ENCODE measurements at places on chromosomes 12 and 14.

- peak; percentile 80 for DNase-seq
Observed at GRCh38 chr14:103801459-103801858, 45.9 kb downstream of the PPP1R13B start.

DNA sequence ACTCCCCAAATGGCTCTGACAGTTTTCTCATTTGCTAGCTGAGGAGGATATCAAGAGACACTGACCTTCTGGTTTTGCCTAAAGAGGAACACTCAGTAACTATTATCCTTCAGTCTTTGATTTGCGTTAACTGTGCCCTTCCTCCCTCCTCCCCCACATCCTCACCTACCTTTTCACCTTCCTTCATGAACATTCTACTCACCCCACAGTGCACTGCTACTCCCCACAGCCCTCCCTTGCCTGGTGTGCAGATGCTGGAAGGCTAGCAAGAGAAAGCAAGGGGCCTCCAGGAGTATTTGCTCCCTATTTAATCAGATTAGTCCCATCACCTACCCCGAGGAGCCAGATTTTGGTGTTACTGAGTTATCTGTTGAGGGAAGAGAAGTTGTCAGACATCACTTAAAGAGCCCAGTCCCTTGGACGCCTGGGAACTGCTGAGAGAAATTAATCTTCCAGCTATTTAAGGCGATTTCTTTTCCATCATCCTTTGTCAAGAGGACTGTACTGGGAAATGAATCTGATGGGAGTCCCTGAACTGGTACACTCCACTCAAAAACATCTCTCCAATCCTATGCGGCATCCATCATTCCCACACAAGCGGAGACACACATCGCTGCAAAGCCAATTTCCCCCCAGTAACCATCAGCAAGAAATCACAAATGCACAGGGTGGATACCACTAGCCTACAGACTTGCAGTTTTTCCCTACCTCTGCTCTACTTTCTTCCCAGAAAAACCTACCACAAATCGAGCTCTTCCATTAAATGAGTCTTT, 11.5 kb downstream of the PSMB5 start:
- DNase-seq = no peak

DNA sequence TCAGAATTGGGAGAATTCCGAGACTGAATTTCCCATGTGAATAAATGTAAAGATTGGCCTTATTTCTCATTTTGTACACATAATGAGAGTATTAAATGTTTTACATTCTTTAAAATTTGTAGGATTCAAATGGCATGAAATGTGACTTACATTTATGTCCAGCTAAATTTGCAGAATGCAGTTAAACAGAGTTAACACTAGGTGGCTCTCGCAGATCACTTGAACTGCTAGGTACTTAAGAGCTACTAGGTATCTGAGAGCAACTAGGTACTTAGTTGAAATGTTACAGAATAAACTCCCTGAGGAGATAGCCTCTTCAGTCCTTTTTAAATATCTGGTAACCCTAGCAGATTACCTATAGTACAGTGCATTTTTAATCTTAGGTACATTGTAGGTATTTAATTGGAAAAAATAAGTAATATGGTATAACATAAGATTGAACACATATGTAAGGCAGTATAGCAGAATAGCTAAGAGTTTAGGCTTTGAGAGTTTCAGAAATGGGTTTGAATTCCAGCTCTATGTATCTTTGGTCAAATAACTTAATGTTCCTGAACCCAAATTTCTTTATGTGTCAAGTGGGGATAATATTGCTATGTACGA, 73.8 kb downstream of the KIAA0586 start:
- DNase-seq = peak; percentile 79

- no peak for DNase-seq
Observed at GRCh38 chr12:105852496-105852895, 286.3 kb downstream of the NUAK1 start.

DNA sequence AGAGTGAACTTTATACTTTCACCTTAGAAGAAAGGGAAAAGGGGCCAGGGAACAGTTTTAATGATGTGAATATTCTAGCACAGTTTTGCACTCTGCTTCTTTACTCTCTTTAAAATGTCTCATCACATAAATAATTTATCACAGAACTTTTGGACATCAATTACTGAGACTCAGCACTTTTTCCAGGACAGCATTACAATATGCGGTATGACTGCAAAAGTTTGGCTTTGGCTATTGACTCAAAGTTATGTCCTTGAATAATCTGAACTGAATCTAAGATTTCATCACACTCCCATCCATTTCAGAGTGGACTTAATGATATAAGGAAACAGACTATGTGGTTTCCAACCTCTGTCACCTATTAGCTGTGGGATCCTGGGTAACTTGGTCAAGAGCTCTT, 11.7 kb downstream of the CCER1 start:
- DNase-seq = peak; percentile 28

DNA sequence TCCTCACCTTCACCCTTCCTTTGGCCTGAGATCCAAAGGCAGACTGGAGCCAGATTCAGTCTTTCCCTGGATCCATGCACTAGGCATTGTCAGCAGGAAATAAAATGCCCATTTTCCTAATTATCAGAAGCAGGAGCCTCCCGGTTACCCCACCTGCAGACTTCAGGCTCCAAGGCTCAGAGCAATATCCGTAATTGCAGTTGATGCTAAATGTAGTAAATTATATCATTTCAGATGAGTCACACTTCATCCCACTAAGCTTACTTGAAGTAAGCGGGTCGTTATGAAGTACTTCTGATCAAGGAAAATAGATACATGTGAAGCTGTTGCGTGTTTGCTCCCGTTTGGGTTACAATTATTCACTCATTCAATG, 110.7 kb upstream of the SFSWAP start:
- DNase-seq = no peak

GRCh38 chr12:122845041-122845864, 10.0 kb downstream of the HIP1R start:
- DNase-seq = no peak

DNA sequence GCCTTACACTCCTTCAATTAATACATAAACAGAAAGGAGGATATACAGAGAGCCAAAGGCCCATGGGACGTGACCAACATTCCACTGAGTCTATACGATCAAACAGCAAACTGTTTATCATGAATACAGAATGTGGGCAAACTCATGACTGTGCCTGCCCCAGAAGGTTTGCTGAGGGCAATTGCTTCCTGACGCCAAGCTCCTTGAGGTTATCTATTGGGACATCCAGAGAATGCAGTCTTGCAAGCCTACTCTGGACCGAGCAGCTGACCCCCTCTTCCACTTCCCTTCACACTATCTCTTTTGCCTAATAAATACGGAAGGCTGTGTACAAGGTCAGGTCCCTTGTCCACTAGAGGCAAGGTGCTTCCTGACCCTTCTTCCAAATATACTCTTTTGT, 18.5 kb upstream of the SLC10A1 start:
- DNase-seq = no peak

- no peak for DNase-seq
Observed at GRCh38 chr14:100348253-100348729, 25.2 kb downstream of the SLC25A47 start.

- DNase-seq = no peak
Observed at GRCh38 chr14:105491366-105491973, 424 bp downstream of the TEDC1 start.

GRCh38 chr14:62988967-62989366, 56.3 kb downstream of the KCNH5 start:
- DNase-seq = no peak

GRCh38 chr12:26130728-26131127, 5.9 kb upstream of the BHLHE41 start:
- DNase-seq = no peak

DNA sequence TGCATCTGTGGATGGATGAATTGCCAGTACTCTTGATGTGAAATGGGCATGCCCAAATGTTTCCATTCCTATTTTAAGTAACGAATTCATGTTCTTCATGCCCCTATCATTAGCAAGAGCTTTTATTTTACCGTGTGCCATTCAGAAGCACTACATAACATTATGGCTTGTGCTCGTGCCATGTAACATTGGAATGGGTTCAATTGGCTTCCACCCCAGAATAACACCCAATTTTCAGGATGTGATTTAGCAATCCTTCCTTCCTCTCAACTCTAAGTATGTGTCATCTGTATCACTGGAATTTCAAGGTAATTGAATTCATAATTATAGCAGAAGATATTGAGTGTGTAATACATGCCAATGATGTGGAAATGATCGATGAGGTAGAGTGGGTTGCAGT, 145.8 kb upstream of the TMPO start:
- DNase-seq = no peak

DNA sequence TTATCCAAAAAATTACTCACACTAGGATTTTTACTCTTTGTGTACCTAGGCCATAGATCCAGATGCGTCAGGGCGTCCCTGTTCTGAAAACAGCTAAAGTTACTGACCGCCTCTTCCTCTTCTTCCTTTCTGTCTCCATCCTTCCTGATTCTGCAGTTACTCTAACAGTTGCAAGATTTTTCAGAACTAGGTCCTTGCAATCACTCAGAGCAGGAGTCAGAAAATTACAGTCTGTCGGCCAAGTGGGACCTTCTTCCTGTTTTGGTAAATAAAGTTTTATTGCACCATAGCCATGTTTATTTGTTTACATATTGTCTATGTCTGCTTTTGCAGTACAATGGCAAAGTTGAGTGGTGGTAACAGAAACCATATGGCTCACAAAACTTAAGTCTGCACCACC, 25.6 kb upstream of the FGF6 start:
- DNase-seq = no peak

- no peak for DNase-seq
Observed at GRCh38 chr12:59388694-59389093, 207.1 kb upstream of the SLC16A7 start.

DNA sequence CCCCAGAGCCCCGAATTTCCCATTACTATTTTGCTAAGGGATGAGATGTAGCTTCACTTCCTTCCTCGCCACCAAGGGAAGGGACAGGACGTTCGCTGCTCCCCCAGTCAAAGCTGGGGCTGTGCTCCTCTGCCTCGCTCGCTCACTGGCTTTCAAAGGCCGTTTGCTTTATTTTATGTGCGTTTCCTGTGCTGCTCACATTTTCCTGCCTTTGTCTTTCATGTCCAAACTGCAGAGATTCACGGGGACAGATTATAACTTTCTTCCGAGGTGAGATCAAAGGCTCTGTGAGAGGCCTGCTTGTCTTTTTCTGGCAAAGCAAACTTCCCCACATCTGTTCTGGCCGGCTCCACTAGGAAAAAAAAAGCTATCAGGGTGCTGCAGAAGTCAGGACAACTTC, 76.0 kb upstream of the FZD10 start:
- DNase-seq = no peak

- DNase-seq = no peak
Observed at GRCh38 chr12:113088971-113089756, 32.6 kb downstream of the DTX1 start.

GRCh38 chr14:88802596-88802995, 9.8 kb upstream of the EML5 start:
- no peak for DNase-seq

DNA sequence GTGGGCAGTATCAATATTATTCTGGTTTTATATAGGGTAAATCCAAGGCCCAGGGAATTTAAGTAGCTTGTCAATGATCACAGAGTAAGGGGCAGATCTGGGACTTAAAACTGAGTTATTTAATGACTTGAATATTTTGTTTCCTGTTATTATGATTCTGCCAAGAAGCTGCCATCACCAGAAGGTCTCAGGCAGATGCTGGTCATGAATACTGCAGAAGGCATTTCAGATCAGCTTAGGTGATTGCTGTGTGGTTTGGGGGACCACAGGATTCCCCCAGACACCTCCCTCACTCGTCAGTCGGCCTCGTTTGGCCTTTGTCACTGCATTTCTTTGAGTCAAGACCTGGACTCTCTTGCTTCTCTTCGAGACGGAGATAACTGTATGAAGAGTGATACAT, 47.7 kb upstream of the EVL start:
- no peak for DNase-seq

DNA sequence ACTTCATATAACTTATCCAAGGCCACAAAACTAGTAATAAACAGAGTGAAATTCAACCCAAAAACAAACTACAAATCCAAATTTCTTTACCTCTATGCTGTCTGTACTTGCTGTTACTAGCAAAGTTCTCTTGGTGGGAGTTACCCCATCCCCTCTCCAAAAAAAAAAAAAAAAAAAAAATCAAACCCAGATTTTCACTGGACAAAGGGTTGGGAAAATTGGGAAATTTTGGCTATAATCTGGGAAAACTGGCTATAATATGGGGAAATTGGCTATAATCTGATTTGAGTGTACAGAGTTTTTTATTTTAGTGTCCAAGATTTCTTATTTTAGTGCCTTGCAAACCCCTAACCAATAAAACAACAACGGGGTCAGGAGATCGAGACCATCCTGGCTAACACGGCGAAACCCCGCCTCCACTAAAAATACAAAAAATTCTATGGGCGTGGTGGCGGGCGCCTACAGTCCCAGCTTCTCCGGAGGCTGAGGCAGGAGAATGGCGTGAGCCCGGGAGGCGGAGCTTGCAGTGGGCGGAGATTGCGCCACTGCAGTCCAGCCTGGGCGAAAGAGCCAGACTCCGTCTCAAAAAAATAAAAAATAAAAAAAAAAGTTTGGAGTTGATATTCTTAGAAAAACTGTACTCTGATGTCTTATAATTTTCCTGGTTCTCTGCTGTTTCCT, 148.4 kb downstream of the CHST11 start:
- no peak for DNase-seq

- DNase-seq = no peak
Observed at GRCh38 chr12:72448805-72449204, 176.6 kb downstream of the TRHDE start.

DNA sequence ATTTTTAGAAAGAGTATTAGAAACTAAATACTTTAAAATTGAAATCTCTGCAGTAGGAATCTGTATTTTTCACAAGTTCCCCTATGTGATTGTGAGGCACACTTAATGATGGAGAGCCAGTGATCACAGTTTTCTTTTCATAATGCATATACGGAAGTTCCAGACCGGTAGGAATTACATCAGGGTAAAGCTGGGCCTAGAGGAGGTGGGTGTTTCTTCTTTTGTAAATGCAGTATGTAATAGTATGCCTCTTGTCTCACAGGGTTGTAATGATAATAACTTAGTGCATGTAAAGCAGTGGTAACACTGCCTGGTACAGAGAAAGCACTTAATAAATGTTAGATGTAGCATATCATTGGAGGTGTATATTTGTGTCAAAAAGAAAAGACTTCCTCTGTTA, 57.2 kb upstream of the LRTM2 start:
- no peak for DNase-seq

GRCh38 chr12:122235741-122236140, 9.9 kb upstream of the DIABLO start:
- DNase-seq = no peak

DNA sequence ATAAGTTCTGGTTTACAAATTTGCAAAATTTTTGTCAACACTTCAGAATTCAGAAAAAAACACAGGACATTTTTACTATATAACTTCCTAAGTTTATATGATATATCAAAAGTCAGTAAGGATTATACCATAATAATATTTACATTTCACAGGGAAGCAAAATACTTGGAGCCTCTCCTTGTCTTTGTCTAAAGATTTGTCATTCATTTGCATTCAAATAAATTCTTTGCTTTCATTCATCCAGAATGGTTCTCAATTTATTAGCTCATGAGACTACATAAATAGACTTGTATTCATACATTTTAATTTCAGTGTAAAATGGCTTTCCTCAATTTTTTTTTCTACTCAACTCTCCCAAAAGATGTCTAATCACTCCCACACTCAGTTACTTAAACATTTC, 96.4 kb downstream of the SLC38A6 start:
- no peak for DNase-seq

GRCh38 chr14:21867541-21867940, 193.9 kb upstream of the OR4E1 start:
- no peak for DNase-seq
